ENCODE measurements at places on chromosomes 3 and 15.

DNA sequence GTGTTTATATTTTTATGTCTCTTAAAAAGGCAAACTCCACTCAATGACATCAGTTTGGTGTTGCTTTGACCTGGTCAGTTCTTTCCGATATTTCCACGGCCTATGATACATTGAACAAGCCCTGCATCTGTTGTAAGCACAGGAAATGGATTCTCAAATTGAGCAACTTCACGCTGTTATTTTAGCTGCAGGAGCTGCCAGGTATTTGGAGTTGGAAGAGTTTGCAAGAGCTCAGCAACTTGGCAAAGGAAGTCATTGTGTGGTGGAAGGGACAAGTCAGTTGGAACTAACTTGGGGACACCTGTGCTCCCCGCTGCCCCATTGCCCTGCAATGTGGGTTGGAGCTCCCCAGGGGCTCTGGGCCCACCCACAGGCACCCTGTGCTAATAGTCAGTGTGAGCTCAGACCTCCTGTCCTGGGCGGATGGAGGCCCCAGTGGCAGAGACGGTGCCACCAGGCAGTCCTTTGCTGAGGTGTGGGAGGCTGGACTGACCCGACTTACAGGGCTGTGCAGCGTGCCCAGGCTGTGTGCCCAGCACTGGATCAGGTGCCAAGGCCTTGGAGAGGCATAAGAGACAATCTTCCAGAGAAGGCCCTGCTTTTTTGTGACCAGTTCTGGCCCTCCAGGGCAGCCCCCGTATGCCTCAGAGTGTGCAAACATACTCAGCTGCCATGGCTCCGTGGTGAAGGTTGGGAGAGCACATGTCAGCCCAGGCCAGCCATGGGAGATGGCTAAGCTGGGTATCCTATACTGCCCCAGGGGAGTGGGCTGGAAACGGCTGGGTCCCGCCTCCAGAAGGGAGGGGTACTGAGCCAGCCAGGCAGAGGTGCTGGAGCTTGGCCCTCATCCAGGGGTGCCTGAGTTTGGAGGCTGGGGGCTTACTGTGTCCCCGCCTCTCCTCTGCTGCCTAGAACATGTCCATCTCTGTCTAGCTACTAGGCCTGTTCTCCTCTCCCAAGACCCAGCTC is 43.5 kb downstream of the KY start:
- no peak for DNase-seq

DNA sequence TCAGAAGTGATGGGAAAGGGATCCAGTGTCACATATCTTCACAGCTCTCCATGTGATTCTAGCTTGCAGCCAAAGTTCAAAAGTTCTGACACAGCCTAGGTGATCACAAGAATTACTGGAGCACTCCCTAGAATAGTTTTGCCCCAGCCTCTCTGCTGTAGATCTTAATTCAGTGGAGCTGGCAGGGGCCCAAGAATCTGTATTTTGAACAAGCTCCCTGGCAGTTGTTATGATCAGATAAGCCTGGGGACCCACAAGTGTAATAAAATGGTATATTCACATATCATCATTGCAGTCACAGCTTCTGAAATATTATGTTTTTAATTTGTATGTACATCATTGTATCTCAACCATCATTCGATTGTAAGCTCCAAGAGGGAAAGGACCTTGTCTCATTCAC is 62.3 kb downstream of the NOX5 start:
- DNase-seq: no peak

DNA sequence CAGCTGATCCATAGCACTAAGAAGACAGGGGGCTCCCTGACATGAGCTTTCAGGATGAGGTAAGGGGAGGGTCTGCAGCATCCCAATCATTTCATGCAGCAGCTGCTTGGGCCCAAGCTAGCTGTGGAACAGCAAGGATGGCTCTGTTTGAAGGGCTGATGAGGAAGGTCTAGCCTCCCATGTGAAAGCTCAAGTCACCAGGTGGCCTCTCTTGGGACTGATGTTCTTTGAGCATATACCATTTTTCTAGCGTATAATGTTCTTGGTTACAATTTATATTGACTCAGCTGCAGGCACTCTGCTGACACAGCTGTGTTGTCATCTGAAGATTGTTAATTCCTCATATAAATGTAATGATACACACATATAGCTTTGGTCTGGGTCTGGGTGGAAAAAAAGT is 87.0 kb downstream of the CD200R1L start:
- DNase-seq: no peak

DNA sequence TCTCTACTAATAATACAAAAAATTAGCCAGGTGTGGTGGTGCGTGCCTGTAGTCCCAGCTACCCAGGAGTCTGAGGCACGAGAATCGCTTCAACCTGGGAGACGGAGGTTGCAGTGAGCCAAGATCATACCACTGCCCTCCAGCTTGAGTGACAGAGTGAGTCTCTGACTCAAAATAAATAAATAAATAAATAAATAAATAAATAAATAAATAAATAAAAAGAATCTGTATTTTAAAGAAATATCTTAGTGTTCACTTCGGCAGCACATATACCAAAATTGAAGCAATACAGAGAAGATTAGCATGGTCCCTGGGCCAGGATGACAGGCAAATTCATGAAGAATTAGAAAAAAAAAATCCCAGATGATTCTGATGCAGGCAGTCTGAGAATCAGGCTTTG is 51.9 kb downstream of the ROBO2 start:
- DNase-seq: no peak

DNA sequence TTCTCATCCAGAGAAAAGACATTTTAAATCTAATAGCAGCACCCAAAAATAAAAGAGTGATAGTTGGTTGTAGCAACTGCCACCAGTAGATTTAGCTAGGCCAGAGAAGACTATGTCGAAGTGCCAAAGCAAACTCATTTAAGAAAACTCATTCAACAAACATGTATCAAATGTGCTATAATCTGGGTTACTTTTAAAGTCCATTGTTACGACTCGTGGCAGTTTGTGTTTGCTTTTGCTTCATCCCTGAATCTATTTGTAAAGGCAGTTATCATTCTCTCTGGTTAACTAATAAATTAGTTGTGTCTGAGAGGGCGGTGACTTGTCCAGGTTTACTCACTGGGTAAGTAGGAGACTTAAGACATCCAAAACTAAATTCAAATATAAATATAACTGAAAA is 159.4 kb downstream of the ZIC4 start:
- DNase-seq: no peak

DNA sequence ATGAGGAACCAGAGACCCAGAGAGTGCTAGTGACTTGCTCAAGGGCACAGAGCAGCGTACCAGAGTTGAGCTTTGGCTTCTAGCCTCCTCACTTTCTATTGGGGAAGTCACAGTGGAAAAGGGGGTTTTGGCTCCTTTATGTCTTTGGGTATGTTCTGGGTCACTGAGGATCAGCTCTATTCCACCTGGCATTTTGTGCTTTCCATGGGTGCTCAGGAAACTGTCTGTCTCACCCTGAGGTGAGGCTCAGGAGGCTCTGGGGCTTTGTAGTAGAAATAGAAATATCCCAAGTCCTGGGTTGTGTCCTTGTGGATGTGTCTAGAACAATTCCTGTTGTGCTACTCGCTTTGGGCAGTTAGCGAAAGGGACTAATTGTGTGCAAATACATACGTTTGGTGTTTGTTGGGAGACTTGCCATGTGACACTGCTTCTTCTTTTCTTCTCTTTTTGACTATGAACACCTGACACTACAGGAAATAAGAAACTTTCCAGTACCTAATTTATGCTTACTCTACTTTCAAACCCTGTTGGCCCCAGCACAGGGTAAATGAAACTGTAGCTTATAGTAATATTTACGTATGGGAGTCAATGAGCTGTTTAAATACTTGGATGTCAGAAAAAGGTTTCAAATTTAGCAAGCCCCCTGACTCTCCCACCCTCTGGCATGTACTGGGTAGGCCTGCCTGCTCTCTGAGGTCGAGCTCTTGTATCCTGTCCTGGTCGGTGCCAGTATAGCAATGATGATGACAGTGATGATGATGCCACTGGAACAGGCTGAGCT is 35.6 kb downstream of the SMAD3 start:
- no peak for DNase-seq

DNA sequence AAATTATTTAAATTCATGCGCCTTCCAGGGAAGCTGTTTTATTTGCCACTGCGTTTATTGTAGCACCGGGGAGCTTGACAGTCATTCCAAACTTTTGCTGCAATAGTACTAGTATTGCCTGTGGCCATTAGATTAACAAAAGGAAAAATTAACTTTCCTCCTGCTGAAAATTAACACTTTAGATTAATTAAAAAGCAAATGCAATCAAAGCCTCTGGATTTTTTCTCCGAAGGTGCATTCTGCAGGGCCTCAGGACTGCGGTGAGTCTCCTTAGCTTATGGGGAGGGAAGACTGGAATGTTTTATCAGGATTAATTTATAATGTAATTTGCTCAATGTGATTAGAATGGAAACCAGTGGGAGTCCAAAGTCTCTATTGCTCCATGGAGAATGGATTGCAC is 456.4 kb upstream of the CFAP20DC start:
- DNase-seq: no peak

- no peak for DNase-seq
These were observed 475 bp downstream of the SPSB4 start for GRCh38 chr3:141051443-141052200.

- DNase-seq: no peak
These were observed 118.5 kb downstream of the TLE3 start for GRCh38 chr15:69979262-69979661.

DNA sequence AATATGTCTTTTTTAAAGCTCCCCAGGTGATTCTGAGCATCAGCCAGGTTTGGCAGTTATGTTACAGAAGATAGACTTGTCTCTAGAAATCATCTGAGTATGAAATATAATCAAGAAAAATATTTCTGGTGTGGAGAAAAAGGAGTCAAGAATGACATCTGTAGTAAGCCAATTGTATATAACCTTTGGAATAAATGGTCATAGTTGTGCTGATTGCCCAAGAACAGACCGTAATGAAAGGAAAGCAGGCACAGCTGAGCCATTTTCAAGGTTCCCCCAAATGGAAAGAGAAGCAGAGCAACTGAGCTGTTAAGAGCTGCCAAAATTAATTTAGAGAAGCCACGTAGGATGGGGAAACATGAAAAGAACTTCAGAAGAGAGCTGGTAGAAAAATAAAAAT is 26.6 kb downstream of the GOLM2 start:
- no peak for DNase-seq

GRCh38 chr15:65355988-65356353 is 21.8 kb downstream of the IGDCC3 start:
- DNase-seq: no peak

DNA sequence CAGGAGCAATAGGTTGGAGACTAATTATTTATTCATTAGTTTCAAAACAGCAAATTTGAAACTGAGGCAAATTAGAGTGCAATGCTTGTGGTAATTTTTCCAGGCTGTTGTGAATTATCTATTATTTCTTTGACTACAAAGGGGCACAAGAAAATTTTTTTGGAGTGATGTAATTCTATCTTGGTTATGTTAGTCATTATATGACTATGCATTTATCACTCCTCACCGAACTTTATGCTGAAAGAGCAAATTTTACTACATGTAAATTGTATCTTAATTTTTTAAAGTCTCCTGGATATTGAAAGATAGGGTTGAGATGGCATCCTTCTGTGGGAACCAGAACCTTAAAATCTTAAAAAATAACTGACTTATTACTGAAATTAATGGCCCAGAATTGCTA is 320.0 kb upstream of the ROBO1 start:
- peak; percentile 77 for DNase-seq

- DNase-seq: no peak
These were observed 19.4 kb downstream of the ZNF80 start for GRCh38 chr3:114218006-114218405.

DNA sequence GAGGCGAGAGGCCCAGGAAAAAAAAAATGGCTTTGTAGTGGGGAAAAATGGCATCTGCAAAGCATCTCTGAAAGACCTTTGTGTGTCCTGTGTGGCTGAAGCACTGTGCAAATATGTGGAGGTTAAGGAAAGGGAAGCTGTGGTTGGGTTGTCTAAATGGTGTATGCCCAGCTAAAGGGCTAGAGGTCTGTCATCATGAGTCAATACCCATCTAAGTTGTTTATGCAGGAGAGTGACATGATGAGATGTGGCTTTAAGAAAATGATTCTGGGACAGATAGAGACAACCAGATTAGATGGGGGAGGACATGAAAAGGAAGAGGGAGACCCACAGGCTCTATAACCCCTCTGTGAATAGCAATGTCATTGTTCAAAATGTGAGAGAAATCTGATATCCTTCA is 280.7 kb downstream of the MFSD1 start:
- no peak for DNase-seq

- no peak for DNase-seq
These were observed 27.8 kb downstream of the KLHL6 start for GRCh38 chr3:183527428-183528379.

DNA sequence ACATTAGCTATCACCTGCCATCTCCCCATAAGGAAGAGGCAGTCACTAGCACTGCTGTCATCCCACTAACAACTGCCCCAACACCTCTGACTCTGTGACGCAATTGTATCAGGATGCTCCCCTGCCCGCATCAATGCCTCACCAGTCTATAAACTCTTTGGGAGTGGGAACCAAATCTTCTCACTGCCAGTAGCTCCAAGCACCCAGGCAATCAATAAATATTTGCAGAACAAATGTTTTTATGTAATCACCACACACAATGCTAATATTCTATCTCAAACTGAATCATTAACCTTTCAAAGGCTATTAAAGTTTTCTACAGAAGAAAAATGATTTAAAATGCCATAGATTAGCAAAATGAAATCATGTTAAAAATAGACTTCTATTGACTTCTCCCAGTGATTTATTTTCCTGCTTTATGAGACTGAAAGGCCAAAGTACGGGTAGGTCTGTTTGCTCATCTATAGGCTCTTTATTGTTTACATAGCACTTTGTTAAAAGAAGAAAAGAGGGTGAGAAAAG is 131.3 kb downstream of the PLD1 start:
- no peak for DNase-seq

GRCh38 chr3:130430266-130430665 is 84.8 kb downstream of the COL6A5 start:
- DNase-seq: no peak

GRCh38 chr15:48336940-48337339 is 5.7 kb downstream of the DUT start:
- DNase-seq: no peak

GRCh38 chr3:195197765-195198425 is 73.1 kb downstream of the XXYLT1 start:
- peak; percentile 88 for DNase-seq

DNA sequence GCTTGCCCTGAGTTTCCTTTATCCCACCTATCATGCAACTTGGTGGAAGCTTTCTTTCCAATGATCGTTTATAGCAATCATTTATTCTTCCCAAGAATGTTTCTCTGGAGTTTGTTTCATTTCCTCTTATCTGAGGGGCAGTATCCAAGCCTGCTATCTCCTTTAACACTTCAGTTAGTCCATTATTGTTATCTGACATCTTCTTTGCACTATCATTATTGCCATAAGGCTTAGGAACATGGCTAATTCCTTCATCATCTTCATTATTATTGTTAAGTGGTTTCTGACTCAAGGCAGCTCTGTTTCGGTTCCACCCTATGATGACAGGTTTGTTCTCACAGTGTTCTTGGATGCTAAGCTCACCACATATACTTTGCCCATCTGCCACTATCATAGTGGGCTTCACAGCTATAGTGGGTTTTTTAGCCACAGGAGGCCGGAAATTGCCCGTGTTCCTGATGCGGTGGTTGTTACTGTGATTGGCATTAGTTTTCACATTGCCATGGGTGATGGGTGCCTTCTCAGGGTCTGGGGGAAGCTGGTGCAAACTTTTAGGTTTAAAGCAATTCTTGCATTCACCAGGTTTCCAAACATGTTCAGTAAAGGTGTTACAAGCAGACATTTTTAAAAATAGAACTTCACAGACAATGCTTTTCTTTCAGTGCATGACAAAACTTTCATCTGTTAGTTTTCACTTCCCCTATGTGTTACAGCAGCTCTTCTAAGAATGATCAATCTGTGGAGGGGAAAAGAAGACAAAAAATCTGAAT is 110.6 kb upstream of the TSPAN3 start:
- DNase-seq: no peak
